Cerebellar nuclear complex (tissue), 1 donor: ENCODE measurements at places on chromosomes 5 and 9.

GRCh38 chr5:127970081-127970480 is 113.5 kb upstream of the SLC12A2 start:
- DNase-seq, result no peak

DNA sequence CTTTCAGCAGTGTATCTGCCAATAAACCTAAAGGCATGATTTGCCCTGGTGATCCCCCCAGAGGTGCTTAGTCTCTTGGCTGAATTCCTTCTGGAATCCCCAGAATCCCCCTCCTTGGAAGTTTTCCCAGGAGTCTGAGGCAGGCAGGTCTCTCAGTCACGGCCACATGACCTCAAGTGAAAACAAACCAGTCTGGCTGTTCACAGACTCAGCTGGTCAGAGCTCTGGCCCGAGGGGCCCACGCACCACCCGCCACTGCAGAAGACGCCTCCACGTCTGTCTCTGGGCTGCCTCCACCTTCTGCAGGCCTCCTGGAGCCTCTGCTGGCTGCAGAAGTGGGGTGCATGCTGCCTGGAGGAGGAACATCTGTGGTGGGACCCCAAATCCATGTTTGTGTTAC is 52.5 kb downstream of the HRH2 start:
- no peak for DNase-seq

- peak; percentile 95 for DNase-seq
Measured at GRCh38 chr5:160961761-160962160, 109.8 kb upstream of the ATP10B start.

DNA sequence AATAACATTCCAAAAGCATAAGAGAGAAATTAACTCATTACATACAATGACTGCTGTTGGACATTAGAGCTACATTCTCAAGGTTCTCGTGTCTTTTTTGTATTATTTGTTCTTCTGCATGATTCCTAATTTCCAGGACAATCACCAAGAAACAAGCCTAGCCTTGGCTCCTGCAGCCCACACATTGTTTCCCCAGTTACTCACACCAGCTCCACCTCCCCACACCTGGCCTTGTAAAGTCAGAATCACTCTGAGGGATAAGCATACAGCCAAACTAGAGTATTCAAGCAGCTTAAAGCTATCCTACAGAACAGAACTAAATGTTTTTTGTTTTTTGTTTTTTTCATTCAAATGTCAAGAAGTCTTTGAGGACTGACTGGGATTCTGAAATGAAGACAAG is 189.2 kb downstream of the HINT1 start:
- DNase-seq, result no peak

DNA sequence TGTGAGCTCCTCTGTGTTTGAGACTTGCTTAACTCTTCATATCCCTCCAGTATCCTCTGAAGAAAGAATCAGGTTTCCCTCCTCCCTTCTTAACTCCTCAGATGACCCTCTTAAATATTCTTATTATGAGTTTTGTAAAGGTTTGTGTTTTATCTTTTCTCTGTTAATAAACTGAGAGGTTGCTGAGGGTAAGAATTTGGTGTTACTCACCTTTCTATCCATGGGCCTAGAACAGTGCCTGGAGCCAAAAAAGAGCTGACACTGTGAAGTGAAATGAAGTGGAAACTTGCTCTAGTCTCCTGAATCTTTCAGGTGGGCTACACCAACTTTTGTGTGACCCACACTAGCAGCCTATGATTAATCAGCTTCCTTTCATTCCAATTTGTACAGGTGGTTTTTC is 208.4 kb downstream of the CSNK1G3 start:
- DNase-seq, result no peak

DNA sequence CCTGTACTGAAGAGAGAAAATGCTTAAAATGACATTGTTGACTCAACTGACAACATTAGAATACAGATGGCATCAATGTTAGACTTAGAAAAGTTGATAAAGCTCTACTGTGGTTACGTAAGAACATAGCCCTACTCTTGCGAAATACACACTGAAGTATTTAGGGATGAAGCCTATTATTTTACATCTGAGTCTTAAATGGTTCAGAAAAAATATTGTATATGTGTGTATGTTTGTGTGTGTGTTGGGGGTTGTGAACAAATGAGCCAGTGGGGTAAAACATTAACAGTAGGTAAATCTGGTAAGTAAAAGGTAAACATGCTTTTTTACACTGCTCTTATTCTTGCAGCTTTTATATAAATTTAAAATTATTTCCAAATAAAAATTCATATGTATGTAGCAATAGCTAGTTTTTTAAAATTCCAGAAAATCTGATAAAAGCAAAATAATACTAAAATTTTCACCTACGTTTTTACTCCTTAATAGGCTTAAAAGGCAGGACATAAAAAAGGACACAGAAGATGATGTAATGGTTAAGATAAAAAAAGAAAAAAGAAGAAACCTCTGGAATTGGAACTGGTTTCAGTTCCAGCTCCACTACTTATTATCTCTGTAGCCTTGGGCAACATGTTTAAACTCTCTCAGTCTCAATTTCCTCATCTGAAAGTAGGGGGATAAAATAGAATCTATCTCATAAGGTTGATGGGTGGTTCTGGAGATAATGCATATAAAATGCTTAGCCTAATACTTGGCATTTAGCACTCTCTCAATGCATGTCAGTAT is 44.3 kb downstream of the GARNL3 start:
- no peak for DNase-seq

DNA sequence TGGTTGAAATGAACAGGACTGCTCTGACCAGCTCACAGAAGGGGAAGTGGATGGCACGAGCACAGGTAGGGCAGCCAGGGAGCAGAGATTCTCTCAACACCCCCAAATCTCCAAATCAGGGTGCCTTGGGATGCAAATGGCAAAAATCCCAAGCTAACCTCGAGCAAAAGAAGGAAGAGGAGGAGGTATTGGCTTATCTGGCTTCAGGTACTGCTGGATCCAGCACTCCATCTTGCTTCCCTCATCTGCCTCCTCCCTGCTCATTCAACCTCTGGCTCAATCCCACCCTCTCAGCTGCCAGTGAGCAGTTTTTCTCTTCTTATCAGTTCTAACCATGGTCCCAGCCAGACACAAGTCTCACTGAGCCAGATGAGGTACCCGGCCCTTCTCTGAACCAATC is 41.6 kb upstream of the GGTA1 start:
- DNase-seq, result no peak

- DNase-seq, result no peak
Measured at GRCh38 chr5:128684961-128685360, 146.9 kb upstream of the FBN2 start.

DNA sequence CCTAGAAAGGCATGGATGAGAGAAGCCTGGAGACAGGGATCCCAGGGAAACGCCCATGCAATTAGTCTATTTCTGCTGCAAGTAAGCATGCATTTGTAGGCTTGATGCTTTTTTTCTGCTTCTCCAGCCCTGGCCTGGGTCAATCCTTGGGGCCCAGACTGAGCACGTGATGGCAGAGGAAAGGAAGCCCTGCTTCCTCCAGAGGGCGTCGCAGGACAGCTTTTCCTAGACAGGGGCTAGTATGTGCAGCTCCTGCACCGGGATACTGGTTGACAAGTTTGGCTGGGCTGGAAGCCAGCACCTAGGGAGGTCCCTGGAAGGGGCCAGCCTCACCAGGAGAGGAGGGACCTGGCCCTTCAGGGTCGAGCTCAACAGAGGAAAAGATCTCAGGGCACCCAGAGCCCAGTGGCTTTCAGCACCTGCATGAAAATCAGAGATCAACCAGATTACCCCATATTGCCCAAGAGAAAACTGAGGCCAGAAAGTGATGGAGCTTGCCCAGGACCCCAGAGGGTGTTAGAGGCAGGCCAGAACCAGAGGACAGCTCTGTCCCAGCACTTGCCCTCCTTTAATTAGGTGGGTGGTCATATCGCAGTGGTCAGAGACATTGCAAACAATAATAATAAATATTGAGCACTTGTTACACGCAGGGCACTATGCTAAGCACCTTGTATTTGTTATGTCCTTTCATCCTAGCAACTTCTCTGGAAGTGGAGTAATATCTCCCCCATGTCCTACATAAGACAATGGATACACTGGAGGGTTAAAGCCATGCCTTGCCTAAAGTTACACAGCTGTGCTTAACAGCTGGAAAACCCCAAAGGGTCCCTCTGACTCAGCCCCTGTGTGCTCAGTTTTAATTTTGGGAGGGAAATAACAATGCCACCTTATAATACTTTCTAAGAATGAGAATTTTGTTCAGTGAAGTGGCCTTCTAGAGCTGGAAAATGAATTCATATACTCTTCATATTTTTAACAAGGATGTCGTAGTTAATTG is 67.1 kb downstream of the KLF4 start:
- DNase-seq, result no peak

GRCh38 chr5:172766287-172767108 is 4.5 kb downstream of the DUSP1 start:
- peak; percentile 76 for DNase-seq

DNA sequence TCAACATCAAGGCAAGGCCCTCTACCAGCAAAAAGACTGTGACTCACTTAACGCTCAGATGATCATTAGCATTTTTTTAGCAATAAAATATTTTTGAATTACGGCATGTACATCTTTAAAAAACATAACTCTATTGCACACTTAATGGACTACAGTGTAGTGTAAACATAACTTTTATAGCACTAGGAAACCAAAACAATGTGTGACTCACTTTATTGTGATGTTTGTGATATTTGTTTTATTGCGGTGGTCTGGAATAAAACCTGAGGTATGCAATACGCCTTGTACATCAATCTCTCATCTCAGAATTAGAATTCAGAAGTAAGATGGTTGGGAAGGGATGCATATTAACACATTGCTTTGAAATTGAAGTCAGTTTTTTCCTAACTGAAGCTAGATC is 106.9 kb upstream of the PTCH1 start:
- no peak for DNase-seq

- no peak for DNase-seq
Measured at GRCh38 chr5:147523069-147523468, 13.2 kb upstream of the DPYSL3 start.

DNA sequence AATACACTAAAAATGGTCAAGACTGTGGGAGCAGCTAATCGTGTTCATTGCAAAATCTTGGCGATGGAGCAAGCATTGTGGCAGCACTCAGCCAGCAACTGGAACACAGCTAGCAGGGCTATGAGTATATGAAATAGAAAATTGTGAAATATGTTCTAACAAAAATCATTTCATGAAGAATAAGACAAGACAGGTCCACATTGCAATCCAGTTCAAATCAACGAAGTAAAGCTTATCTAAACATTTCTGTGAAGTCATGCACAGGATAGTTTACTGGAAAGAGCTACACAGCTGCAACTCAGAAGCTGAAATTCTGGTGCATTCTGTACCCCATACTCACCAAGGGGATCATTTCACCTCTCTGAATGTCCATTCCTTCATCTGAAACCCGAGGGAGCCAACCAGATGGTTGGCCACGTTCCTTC is 5.3 kb upstream of the NFIL3 start:
- DNase-seq, result no peak

DNA sequence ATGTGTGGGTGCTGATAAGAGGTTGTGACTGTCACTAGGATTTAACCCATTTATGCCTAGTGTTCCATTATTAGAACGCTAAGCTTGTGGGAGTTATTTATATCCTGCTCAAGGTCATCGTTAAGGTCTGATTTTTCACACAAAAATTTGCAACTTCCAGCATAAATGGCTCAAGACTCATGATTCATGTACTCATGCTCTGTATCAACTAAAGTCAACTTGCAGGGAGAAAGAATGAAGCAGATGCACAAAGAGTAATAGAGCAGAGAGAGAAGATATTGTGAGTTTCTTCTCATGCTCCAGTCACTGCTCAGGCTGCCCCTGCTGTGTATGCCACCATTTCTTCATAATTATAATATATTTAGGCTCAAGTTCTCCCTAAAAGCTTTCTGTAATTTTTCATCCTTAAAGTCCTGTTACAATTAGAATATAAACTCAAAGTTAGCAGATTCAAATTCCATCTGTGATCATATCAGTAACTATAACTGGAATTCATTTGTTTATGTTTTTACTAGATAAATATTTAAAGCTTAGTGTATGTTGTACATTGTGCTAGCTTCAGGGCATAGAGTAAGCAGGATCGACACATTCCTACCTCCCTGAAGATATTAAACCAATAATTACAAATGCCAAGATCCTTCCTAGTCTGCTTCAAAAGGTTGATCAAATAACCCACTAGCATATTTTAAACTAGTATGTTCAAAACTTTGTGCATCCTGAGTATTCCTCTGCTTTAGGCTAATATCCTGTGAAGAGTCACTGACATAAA is 136.7 kb downstream of the NUDT12 start:
- no peak for DNase-seq

- no peak for DNase-seq
Measured at GRCh38 chr9:22911632-22912031, 465.0 kb downstream of the DMRTA1 start.

DNA sequence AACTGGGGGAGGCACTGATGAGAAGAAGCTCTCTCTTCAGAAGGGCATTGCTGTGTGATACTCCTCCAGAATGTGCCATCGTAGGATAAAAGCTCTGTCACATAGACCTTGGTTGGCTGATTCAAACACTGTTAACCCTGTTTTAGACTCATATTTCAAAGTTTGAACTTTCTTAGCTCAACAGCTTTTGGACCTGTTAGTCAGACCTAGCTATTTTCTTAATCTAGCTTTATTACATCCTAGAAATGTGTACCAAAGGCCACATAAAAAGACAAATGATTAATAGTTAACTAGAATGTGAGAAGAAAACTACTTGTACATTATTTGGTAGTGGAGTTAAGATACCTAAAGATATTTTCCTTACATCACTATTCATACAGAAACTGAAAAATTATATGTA is 4.3 kb downstream of the RHOBTB3 start:
- no peak for DNase-seq

GRCh38 chr9:437066-437465 is 222.4 kb downstream of the DOCK8 start:
- no peak for DNase-seq

GRCh38 chr9:83185488-83186154 is 122.7 kb upstream of the RASEF start:
- DNase-seq, result no peak

DNA sequence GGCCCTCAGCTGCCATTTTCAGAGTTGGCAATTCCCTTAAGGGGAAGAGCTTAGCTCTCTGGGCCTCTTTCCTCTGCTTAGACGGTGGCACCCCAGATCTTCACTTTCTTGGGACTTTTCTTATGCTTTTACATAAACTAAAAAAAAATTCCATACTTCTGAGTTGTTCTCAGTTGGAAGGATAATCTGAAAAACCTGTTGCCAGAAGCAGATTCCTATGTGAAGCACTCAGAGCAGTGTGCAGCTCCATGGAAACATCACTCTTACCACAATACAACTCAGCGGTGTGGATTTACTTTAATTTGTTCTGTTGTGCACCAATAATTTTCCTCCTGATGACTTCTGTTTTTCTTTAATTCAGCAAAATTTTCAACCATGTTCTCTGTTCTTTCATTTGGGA is 44.1 kb upstream of the MROH2B start:
- no peak for DNase-seq

DNA sequence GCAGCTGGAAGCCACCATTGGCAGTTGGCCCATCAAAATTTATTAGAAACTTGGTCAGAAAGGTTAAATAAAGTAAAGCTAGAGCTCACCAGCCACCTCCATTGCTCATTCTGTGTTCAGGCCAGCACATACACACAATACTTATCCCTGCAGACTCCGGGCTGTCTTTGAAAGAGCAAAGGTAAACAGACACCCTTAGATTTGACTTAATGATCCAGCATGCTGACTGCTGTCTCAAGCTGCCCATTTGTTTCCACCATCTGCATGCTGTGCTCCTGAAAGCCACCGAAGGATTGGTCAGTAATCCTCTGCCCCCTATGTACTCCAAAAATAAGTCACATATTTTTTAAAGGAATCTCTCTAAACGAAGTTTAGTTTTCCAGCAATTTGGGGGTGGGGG is 1059.8 kb upstream of the DMAC1 start:
- no peak for DNase-seq
